Sciatic nerve (tissue), 2 donors: ENCODE measurements at places on chromosomes 5 and 9.

DNA sequence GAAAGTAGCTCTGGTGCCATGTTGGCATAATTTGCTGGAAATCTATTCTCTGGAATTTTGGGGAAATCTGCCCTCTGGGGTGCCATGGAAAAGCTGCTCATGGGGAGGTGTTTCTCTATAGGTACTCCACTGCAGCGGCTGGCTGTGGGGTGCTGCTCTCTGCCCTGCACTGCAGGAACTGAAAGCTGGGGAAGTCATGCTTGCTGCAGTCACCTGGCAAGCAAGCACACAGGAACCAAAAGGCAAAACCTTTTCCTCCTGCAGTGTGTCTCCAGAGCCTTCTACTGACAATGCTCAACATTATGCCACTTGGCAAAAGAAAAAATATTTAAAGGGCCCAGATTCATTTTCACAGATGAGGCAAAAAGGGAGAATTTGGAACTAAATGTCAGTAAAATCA, 25.8 kb upstream of the CARNMT1 start:
- DNase-seq = no peak

GRCh38 chr9:125890826-125891225, 143.7 kb downstream of the PBX3 start:
- DNase-seq = no peak

- peak; percentile 97 for DNase-seq
Measured at GRCh38 chr9:134434894-134435506, 108.7 kb downstream of the RXRA start.

- no peak for DNase-seq
Measured at GRCh38 chr9:136341042-136341655, 13.8 kb downstream of the GPSM1 start.

DNA sequence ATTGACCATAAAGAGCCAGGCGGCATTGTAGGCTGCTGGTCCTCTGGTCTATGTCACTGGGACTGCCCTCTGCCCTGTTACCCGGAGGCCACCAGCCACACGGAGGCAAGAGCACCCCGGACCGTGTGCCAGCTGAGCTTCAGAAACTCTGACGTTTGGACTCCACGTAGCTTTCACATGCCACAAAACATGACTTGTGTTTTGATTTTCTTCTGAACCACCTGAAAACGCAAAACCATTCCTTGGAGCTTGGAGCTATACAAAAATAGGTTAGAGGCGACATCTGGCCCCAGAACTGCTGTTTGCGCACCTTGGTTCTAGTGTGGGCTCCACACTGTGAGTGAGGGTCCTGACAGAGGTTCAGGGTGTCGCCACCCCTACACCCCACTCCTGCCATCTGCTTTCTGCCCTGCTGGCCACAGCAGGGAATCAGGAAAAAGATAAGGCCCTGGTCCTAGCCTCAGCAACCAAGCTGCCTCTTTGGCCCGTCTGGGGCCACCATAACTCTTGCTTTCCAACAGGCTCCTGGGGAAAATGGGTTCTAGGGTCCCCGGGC, 151.3 kb upstream of the IRX2 start:
- DNase-seq = no peak

DNA sequence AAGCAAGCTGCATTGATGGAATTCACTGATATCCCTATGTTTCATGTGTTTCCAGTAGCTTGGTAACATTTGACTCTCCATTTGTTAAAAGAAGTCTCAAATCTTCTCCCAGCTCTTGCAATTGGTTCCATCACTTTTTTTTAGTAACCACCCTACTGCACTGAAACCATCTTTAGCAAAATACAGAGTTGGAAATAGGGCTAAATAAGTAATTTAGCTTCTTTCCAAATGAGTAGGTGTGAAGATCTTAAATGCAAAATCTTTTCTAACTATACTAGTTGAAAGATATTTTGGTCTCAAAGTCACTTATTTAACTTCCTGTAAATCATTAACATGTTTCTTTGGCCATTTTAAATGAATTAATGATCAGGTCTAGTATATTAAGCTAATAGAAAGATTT, 138.1 kb downstream of the DIRAS2 start:
- no peak for DNase-seq
